ENCODE measurements at places on chromosomes 13 and 19.

DNA sequence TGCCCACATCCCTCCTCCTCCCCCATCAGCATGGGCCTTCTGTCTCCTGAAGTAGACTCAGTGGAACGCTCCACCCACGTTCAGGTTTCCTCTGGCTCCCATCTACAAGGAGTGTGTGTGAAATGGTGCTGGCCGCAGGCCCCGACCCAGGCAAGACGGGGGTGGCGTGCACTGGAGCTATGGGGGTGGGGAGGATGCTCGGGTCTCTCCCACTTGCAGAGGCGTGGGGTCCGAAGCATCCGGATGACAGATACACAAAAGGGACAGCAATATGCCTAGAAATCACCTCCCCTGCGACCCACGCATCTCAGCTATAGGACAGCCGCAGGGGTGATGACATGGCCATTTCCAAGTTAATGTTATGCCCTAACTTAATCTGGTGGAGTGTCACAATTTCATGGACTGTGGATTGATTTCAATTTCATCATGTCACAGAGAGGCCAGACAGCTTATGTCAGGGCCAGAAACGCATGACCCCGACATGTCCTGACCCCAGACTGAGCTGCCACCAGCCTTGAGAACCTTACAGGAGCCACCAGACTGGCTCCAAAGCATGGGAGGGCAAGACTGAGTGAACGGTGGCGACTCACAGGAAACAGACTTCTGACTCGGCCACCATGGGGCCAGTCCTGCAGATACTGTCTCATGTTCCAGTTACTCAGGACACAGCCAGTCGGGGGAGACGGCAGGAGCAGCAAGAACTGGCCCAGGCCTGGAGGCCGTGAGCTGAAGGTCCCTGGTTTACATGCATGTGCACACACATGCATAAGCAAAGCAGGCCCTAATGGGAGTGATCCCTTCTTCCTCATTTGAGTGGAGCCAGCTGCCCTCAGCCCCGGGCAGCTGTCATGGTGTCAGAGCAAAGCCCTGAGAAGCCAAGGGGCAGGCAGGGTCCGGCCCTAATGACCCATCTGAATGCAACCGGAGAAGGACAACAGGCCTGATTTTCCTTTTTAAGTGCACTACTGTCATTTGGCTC is 82.2 kb downstream of the SLC7A1 start:
- DNase-seq: no peak

GRCh38 chr13:21402586-21403307 is 56.4 kb downstream of the ZDHHC20 start:
- peak; percentile 45 for DNase-seq

- DNase-seq: no peak
Observed at GRCh38 chr19:44726465-44726864, 22.0 kb upstream of the BCL3 start.

- no peak for DNase-seq
Observed at GRCh38 chr19:4445963-4446703, 11.5 kb downstream of the UBXN6 start.

DNA sequence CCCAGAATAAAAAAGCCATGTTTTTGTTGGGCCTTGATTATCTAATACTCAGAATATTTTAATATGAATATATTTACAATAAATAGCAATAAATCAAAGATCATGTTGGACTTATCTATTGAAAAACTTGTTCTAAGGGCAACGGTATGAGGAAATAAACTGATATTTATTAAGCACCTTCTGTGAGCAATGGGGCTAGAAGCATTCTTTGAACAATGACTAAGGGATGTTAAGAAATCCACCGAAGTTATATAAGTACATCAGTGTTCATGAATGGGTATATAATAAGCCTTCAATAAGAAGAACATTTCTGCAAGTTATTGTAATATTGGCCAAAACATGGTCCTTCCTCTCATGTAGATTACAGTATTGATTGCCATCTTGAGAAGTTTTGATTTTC is 221.8 kb downstream of the OXGR1 start:
- DNase-seq: no peak

- no peak for DNase-seq
Observed at GRCh38 chr13:114047358-114047881, 73.5 kb upstream of the C13orf46 start.

DNA sequence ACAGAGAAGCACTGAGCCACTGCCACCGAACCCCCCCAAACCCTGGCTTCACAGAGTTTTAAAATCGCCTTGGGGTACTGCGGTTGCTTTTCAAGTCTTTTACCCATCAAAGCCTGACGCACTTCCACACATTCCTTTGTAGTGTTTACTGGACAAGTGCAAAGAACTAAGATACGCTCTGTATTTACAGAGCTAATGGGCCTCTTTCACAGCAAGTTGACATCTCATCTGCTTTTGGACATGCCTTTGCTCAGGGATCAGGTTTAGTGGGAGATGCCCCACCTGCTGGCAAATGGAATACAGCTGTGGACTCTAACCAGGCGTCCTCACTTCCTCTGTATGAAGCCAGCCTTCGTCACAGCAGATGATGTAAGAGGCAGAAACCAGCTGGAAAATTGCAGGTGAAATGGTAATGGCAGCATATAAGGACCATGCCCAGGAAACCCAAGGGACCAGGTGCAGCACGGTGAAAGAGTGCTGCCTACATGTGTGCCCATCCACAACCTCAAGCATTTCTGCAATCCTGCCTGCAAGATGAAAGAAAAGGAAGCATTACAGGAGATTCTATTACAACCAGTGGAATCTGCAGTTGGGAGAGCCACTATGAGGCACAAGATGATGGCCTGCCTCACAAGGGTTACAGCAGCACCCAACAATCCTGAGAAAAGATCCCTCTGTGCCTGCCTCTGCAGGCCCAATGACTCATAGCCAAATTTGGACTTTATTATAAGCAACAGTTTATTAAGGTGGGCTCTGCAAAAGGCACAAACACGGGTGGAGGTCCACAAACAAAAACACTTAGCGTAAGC is 34.7 kb downstream of the BRD4 start:
- DNase-seq: peak; percentile 38

DNA sequence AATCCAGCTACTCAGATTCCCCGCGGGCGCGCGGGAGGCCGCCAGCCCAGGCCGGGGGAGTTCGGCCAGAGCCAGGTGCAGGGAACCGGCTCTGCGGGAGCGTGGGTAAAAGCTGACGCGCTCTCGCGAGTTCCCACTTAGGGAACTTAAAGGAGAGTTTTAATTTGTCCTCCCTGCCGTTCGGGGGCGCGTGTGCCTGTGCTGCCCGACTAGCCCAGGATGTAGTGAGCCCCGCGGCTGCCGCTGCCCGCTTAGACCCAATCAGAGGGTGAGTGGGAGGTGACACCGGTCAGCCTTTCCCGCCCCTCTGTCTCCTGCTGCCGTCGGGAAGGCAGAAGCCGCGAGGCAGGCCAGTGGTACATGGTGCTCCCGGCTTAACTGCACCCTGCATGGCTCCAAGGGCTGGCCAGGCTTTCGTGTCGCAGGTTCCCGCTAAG is 36.0 kb upstream of the NEK3 start:
- DNase-seq: peak; percentile 74

GRCh38 chr13:108958013-108958376 is 328.6 kb downstream of the MYO16 start:
- no peak for DNase-seq

- no peak for DNase-seq
Observed at GRCh38 chr19:5339950-5340636, 519 bp downstream of the PTPRS start.

GRCh38 chr13:103100830-103101229 is 34.6 kb upstream of the SLC10A2 start:
- DNase-seq: no peak

DNA sequence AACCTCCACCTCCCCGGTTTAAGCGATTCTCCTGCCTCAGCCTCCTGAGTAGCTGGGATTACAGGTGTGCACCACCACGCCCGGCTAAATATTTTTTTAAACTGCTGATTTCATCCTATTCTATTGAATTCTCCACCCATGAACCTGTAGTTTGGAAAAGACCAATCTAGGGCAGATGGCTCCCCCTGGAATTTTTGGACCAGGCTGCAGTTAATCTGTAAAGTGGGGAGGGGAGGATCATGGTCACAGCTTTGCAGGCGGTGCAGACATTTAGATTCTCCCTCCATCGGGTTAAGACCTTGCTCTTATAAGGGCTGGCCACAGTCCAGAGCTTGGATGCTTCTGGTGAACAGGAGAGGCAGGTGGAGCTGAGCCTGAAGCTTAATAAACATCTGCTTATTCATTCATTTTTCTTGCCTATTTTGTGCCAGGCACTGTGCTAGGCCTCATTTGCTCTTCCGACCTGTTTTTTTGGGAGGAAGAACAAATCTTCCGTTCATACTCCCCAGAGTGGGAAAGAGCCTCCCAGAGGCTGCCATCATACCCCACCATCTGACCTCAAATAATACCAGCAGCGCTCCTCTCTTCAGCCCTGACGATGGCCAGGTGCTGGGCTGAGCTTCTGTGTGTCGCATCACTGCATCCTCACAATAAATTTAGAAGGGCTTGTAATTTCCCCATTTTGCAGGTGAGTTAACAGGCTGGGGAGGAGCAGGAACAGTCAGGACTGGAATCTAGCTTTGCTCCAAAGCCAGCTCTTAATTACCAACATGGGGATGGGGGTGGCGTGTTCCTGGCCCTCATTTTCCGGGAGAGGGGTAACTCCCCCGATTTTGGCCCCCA is 902 bp upstream of the CCDC106 start:
- DNase-seq: no peak

DNA sequence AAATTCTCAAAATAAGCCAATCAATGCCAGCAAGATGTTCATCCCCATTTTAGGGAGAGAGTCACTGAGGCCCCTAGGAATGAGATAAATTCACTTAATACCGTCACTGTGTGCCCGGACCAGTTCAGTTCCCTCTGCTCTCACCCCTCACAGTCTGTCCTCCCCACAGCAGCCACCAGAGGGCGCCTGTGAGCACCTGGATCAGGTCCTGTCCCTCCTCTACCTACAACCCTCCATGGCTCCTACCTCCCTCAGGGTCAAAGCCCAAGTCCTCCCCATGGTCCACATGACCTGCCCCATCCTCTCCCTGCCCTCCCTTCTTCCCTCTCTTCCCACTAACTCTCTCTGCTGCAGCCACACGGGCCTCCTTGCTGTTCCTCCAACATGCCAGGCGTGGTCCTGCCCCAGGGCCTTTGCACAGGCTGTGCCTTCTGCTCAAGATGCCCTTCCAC is 42.0 kb upstream of the NFIC start:
- peak; percentile 36 for DNase-seq
